NCI-H2107 (cell line): ENCODE measurements at places on chromosomes 3 and 15.

DNA sequence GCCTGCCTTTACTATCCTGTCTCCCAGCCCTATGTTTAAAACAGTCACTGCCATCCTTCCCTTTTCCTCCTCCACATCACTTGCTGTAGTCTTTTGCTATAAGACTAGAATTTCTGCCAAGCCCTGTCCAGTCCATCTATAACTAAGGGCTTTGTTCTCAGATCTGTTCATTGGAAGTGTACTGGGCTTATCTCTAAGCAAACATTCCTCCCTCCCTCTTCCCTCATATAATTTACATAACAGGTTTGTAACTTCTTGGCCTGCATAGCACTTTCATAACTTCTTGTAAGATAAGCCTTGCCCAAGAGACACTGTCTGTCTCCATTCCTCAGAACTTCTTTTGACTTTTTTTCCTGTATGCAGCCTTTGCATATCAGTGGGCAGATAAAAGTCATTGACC, 16.7 kb downstream of the TPRG1 start:
- no peak for DNase-seq

DNA sequence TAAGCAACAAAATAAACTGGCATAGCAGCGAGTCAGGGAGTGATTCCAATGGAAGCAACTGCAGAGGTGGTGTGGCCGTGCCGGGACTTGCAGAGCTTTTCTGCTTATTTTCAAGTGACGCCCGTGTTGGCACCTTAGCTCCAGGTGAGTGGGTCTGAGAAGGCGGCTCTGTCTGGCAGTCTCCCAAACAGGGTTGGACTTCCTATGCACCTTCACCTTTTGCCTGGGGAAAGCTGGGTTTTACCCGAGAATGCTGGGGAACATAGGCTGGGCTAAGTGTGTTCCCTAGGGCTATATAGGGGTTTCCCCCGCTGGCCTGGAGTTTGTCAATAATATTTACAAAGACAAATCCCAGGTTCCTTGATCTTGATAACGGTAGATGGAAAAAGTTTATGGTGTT, 179.9 kb upstream of the TBL1XR1 start:
- DNase-seq: no peak

GRCh38 chr3:31391150-31391549, 141.6 kb upstream of the STT3B start:
- DNase-seq: no peak

DNA sequence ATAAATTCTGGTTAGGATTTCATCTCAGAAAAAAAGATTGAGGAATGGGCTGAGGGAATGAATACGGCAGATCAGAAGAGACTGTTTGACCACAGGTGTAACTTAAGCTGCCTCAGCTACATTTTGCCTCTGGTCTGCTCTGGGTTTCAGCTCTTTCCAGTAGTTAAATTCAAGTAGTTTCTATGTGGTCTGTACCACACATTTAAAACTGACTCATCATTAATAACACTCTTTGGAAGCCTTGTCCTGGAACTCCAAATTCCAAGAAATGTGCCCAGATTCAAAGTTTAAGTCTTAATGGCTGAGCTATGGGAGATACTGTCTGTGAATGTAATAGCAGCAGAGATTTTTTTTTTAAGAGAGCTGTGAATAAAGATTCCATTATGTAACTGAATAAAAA, 133.1 kb upstream of the IGSF10 start:
- DNase-seq: no peak

DNA sequence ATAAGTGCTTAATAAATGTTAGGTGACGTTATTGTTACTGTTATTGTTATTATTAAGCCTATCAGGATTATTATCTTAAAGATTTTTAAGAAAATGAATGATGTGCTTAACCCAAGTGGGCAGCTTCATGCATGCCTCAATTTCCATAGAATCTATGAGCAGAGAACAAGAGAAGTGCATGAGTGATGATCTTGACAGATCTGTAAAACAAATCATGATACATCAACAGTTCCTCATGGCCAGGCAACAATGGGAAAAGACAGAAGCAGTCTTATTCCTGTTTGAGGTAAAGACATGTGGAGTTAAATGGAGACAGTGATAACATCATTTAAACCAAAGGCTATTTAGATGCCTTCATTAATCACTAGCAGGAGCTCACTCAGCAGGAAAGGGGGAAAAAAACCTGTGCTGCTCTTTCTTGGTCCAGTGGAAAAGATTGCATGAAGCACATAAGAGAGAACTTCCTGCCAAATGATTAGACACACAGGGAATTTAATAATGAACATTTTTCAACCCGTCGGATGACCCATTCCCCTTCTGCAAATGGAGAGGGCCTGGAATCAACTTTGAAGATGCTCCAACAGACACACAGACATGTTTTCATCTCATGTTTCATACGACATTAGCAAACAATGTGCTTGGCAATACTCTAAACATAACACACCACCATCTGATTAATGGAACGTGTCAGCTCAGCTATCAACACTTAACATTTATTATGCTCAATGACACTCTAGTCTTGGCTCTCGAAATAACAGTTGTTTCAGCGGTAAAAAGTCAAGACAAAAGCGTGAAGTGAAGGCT, 212.2 kb upstream of the LRRN1 start:
- no peak for DNase-seq

- DNase-seq: no peak
Measured at GRCh38 chr15:52124270-52124880, 11.8 kb upstream of the BCL2L10 start.

DNA sequence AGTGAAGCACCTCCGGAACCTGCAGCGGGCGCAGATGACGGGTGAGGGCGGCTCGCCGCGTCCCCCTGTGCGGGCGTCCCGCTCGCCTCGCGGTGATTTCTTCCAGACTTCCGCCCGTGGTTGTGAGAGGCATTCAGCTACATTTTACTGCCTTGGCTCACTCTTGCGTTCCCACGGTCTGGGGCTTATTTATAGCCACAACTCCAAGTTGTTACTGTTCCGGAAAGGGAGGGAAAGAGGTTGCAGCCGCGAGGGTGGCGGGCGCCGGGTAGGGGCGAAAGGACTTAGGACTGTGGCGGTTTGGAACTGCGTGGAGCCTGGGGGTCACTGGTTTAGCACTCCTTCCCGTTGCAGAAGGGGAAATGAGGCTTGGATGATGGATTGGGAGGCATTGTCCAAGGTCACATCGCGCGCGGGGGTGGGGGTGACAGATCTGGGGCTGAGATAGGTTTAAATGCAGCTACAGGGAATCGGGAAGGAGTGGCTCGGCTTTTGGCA, 1.1 kb downstream of the HES1 start:
- no peak for DNase-seq

DNA sequence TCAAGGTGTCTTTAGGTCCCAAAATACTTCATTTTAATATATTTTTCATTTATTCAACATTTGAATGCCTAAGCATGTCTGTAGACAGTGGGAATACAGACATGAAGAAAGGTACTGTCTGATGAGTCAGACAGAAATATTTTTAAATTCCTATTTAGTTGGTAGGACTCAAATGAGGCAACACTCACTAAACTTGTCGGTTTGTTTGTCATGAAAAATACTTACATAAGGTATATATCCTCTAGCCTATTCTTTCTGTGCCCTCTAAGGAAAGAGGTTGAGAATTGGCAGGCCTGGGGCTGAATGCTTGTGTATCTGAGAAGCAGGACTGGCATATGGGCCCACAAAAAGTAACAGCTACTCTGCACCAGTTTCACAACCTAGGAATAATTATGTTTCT, 423.6 kb upstream of the MDFIC2 start:
- DNase-seq: no peak

- no peak for DNase-seq
Measured at GRCh38 chr3:98811048-98811447, 47.9 kb downstream of the ST3GAL6 start.

GRCh38 chr3:109081746-109082510, 36.0 kb downstream of the MORC1 start:
- DNase-seq: no peak

GRCh38 chr3:170356596-170357175, 829 bp upstream of the SKIL start:
- DNase-seq: peak; percentile 77

GRCh38 chr3:110344897-110345767, 726.5 kb upstream of the NECTIN3 start:
- DNase-seq: no peak

- DNase-seq: no peak
Measured at GRCh38 chr3:171812811-171813210, 2.5 kb upstream of the PLD1 start.

DNA sequence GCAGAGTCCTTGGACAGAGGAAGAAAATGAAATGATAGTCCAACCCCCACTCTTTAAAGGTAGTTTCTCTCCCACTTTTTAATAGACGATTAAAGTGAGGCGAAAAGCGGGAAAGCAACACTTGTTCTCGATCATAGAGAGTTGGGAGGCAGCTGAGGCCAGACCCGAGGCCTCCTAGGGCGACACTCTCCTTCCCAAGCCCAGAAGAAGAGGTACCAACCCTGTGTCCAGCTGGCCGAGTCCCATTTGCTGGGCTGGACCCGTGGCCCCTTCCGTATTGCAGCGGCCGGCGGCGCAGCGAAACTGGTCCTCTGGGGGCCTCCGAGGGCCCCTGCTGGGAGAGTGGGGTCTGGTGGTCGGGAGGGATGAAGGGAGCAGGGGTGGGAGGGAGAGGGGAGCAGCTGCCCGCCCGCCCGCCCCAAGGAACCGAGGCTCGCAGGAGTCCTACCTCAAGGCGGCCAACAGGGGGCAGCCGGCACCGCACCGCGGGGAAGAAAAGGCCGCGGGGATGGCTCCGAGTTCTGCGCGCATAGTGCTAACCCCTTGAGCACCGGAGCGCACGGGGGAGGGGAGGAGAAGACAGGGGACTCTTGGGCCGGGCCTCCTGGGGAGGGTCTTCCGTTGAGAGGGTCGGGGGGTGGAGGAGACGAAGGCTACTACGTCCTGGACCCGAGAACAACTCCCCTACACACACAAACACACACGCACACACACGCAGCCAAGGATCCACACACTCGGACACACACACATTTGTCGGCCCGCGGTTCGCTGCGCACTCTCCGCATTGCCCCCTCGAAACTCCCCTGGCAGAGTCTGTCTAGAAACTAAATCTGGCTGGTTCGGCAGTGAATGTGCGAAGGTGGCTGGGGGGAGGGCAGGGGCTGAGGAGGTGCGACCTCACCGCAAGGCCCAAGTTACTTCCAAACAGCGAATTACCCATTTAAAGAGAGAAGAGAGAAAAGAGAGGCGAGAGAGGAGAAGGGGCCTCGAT, 2.0 kb downstream of the WNT5A start:
- DNase-seq: no peak

- DNase-seq: no peak
Measured at GRCh38 chr15:45521596-45522327, 793 bp downstream of the SLC30A4 start.

DNA sequence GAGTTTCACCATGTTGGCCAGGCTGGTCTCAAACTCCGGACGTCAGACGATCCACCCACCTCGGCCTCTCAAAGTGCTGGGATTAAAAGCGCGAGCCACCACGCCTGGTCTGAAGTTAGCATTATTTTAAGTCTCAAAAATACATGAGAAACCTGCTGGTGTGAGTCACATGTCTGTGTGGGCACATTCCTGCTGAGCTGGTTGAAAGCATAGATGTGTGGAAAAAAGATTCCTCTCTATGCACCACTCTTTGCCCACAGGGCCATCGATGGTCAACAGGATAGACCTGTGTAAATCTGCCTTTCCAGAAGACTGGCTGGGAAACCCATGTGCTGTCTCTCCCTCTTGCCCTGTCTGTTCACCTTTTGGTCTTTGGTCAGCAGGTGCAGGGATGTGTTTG, 63.5 kb downstream of the CHRD start:
- DNase-seq: no peak

GRCh38 chr15:87877114-87877810, 379.3 kb downstream of the NTRK3 start:
- DNase-seq: no peak

GRCh38 chr3:195892105-195893043, 16.0 kb downstream of the TNK2 start:
- peak; percentile 72 for DNase-seq

- DNase-seq: no peak
Measured at GRCh38 chr3:179503640-179504039, 52.4 kb upstream of the GNB4 start.

DNA sequence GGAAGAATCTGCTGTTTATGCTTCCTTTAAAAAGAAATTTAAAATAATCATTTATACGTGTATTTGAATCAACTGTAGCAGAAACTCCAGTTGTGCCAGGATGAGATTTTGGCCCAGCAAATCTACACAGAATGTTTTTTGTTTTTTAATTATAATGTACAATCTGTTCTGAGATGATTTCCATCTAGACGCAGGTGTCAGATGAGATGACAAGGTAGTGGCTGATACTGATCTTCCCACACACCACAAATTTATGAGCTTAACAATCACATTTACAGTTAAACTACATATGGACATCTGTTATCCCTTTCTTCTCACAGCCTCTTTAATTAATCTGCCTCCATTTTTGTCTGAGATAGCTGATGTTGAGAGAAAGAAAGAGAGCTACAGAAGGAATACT, 23.6 kb downstream of the DCLK3 start:
- no peak for DNase-seq

GRCh38 chr3:12345584-12346494, 57.0 kb downstream of the PPARG start:
- no peak for DNase-seq

- DNase-seq: no peak
Measured at GRCh38 chr3:46091741-46092701, 64.7 kb upstream of the XCR1 start.

- no peak for DNase-seq
Measured at GRCh38 chr3:81041331-81041730, 720.1 kb downstream of the GBE1 start.

GRCh38 chr3:106877627-106878026, 499.6 kb upstream of the CCDC54 start:
- DNase-seq: no peak

- DNase-seq: no peak
Measured at GRCh38 chr3:27758083-27758482, 36.0 kb upstream of the EOMES start.

GRCh38 chr15:90956274-90957030, 1.8 kb downstream of the RCCD1 start:
- DNase-seq: peak; percentile 7

- no peak for DNase-seq
Measured at GRCh38 chr3:175590745-175591144, 731.6 kb downstream of the NAALADL2 start.

- no peak for DNase-seq
Measured at GRCh38 chr3:58026598-58026997, 18.4 kb downstream of the FLNB start.

- no peak for DNase-seq
Measured at GRCh38 chr3:176870451-176870850, 326.8 kb downstream of the TBL1XR1 start.

GRCh38 chr3:37956723-37957538, 33.7 kb upstream of the VILL start:
- DNase-seq: no peak

DNA sequence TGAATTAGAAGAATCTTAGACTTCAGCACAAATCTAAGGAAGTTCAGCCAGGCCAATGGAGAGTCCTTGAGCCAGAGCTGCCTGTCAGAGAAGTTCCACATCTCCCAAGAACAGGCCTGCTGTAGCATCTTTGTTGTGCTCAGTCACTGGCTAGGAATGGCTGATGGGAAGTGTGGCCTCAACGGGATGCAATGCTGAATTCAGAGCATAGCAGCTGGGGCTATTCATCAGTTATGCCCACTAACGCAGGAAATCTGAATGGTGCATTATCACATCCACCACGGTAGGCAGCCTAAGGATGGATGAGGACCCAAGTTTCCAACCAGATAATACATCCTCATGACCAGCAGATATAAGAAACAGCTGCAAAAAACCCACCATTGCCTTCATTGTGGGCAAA, 3.2 kb upstream of the EIF1B start:
- DNase-seq: no peak

GRCh38 chr15:47813748-47814384, 96.6 kb downstream of the SEMA6D start:
- no peak for DNase-seq

GRCh38 chr3:73582535-73582934, 42.2 kb downstream of the PDZRN3 start:
- no peak for DNase-seq
